Stimulated activated memory B cell treated with anti-CD40 and anti-IgM and Interleukin-4, amounts not matched to agents 10 μg/mL and 1 μg/mL and 100 μg/mL, for 72 hours (primary cell): ENCODE measurements at places on chromosomes 4 and X.
A peak's percentile ranks its signal among the peaks of the same experiment; 100 is the strongest.

GRCh38 chr4:169205075-169205743 lies 65.5 kb downstream of the SH3RF1 start:
- no peak for ATAC-seq

- peak; percentile 29 for ATAC-seq
Observed at GRCh38 chr4:182916483-182917181, 554 bp downstream of the DCTD start.

DNA sequence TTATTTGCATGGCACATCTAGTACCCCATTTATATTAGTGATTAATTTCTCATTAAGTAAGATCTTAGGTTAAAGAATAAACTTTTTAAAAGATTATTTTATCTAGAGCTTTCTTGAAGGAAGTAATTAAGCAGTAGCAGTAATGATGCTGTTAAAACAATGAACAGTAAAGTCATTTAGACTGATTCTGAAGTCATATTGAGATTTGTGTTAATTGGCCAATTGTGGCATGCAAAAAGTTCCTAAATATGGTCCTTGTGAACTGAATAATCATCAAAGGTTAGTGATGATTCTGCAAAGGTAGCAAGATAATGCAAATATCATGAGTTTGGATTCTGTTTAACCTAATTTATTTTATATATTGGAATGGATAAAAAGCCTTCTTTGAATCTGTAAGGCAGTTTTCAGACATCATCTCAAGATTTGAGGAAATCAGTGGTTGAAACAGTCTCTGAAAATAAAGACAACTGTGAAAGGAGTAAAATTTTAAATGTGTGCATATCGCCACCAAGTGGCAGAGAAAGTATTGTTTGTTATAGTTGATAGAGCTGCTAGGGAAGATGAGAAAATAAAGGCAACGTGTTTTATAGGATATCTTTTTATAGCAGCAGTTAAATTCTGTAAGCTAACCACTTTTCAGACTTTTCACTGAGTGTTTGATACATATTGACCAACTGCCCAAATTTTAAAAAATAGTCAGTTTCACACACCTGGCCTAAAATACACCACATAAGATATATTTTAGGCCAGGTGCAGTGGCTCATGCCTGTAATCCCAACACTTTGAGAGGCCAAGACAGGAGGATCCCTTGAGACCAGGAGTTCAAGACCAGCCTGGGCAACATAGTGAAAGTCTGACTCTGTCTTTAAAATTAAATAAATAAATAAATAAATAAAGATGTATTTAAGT lies 79.6 kb downstream of the CCKAR start:
- ATAC-seq = no peak

DNA sequence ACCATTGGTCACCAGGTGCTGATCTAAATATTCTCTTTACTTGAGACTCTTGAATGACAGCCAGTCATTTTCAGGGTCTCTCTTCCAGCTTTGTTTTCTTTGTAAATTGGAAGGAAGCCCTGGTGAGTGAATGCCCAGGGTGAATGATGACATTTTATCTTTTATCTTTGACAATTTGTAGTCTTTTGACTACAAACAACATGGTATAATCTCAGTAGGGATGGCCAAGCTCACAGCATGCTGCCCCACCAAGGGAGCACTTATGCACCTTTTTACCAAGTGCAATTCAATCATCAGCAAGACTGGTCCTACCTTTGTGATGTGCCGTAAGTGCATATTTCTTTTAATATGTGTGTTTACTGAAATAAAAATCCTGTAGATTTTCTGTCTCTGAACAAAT lies 5.7 kb downstream of the AFM start:
- ATAC-seq = no peak

GRCh38 chr4:44632089-44632488 lies 19.3 kb downstream of the YIPF7 start:
- ATAC-seq = no peak

DNA sequence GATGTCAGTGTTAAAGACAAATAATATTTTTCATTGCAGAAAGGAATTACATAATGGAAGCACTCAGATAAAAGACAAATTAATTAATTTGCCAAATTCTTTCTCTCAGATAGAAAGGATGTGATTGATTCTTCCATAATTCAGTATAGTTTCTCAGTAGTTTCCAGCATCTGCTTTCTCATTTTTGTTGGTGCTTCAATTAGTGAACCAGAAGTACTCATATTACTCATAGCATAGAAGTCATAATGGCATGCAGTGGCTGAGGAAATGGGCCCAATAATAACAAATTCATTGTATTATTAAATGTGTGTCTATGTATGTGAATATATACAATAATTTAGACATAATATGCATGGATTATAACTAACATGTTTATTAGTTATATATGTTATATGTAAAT lies 393.3 kb upstream of the TRAM1L1 start:
- no peak for ATAC-seq

- ATAC-seq = no peak
Observed at GRCh38 chrX:113384628-113385027, 544.0 kb upstream of the AMOT start.

DNA sequence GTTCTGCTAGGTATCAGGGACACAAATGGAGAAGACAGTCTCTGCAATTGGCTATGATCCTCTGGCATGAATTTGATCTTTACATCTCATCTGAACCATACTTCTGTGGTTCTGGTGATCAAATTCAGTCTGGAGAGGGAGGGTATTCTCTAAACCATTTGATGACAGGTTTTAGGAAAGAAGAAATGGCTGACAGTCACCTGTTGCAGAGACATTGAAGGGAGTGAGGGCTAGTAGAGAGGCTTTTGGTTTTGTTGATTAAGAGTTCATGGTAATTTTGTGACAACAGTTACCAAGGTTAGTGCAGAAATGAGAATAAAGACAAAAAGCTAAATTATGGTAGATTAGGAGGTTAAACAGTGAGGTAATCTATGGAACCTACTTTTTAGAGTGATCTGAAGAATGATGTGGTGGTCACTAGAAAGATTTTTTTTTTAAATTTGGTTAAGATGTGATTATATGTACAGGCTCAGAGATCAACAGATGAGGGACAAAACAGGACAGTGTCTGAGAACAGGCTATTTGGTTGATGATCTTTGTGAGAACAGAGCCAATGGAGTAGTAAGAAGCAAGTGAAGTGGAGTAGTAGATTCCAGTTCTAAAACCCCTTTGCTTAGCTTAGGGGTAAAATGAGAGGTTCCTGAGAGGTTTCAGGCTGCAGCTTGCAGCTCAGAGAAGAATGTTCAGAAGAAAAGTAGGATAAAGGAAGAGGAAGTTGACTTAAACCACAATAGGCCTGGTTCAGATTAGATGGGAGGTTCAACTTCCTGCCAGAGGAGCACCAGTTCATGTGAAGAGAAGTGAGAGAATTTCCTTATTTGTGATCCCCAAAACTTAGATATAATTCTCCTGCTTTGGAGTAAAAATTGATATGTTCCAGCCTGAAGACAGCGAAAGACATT lies 34.7 kb downstream of the VSIG4 start:
- ATAC-seq = no peak

- no peak for ATAC-seq
Observed at GRCh38 chrX:101977106-101977505, 45.3 kb upstream of the ZMAT1 start.

DNA sequence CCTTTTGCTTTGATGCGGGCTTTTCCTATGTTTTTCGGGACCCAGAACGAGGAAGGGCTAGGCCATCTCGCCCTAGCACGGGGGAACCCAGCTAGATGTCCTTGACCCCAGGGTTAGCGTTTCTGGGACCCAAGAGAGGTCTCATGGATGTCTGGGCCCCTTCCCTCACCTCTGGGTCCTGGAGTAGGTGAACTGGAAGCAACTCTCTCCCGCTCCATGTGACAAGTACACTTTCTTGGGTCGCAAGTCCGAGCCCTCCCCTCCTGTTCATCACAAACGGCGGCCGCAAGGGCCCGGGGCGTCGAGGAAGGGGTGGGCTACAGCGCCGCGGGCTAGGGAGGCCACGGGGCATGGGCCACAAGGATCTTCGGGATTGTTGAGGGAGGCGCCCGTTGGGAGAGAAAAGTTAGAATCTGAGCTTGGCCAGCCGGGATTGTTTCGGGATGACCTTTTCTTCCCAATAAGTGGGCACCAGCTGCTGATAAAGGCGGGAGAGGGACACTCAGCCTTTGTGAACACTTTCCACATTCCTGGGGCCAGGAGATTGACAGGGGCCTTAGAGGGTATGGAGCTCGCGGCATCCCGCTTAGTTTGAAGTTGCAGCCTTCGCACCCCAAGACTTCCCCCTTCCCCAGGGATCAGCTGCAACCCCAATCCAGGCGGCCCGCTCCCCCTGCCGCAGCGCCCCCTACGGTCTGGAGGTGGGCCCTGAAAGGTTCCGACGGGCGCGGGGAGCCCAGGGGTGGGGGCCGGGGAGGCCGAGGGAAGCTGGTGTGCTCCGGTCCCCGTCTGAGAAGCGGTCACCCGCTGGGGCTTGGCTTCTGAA lies 136.9 kb upstream of the ZIC3 start:
- ATAC-seq = no peak

GRCh38 chr4:5824635-5825034 lies 68.3 kb downstream of the CRMP1 start:
- no peak for ATAC-seq

- no peak for ATAC-seq
Observed at GRCh38 chr4:47746122-47746521, 91.7 kb downstream of the CORIN start.

DNA sequence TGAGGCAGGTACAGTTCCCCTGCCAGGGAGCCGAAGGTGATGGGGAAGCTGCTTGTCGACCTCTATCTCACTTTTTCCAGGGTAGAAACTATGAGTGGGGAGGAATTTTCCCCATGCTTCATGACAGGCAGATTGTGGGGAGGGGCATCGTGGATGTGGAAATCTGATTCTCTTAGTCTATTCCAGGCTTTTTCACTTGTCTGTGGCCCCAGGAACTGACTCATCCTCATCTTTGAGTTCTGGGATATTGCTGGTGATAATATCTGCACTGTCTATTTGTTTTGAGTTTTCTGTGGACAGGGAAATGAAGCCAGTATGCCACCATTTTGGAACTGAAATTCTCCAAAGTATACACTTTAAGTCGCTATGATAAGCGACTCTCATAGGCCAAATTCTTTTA lies 7.6 kb upstream of the TLR2 start:
- ATAC-seq = no peak
